ENCODE measurements at places on chromosomes 5 and 9. TPM values are rescaled to one million over a fixed set of nuclear protein-coding genes. Genes with fewer than 3 reads are reported as not detected.
A peak's percentile ranks its signal among the peaks of the same experiment; 100 is the strongest.

DNA sequence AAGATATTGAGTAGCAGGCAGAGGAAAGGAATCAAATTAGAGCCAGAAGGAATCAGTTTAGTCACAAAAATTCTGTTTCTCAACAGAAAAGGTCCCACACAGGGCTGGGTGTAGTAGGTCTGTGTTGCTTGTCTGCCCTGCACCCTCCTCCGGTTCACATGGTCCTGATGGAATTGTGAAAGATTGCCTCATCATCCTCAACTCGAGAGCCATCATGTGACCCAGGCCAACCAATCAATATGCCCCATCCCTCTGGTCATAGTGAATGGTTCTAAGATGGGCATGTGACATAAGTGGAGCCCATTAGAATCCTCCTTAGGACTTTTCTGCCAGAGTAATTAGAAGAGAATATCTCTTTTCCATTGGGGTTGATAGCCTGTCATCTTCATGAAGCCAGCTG, 56.7 kb upstream of the RAD23B start:
- no peak for DNase-seq

- DNase-seq = no peak
These were observed 955 bp downstream of the QRFP start for GRCh38 chr9:130895481-130896232.

DNA sequence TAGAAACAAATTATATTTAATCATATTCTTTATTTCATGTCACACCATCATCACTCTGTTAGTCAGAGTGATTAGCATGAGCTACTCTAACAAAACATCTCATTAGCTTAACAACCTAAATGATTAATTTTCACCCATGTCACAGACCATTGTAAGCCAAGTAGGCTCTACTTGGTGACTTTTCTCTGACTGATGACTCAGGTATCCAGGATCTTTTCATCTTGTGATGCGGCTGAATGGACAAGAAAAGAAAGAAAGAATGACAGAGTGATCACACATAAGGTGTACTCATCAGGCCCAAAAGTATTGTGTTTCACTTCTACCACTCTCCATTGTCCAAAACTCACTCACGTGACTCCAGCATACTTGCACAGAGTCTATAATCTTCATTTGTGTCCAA, 299.3 kb downstream of the ANXA1 start:
- no peak for DNase-seq

- DNase-seq = no peak
These were observed 13.2 kb downstream of the ATOX1 start for GRCh38 chr5:151745071-151745705.

- no peak for DNase-seq
These were observed 118.0 kb downstream of the ESM1 start for GRCh38 chr5:54867310-54867944.

GRCh38 chr9:110198357-110198756, 9.6 kb downstream of the C9orf152 start:
- DNase-seq = no peak

GRCh38 chr9:72524820-72525540, 3.6 kb downstream of the TMC1 start:
- DNase-seq = no peak

GRCh38 chr9:125613141-125613540, 93.9 kb downstream of the MAPKAP1 start:
- no peak for DNase-seq

DNA sequence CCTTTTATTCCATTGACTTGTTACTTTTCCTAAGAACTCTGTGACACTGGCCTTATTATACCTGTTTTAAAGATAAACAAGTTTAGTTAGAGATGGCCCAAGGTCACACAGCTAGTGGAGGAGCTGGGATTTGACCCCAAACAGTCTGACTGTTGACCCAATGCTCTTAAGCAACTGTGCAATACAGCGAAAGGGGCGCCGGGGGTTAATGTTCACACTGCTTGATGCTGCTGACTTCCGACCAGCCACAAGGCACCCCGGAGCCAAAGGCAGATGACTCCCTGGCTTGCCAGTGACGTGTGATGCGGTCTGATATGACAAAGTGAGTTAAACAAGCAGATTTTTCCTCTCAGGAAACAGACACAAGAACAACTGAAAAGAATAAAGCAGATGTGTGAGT, 23.9 kb downstream of the PIK3R1 start:
- DNase-seq = no peak

GRCh38 chr5:82396871-82397514, 118.8 kb upstream of the RPS23 start:
- peak; percentile 69 for DNase-seq

Gene MZB1
- not detected for total RNA-seq

Gene CNTNAP3B
- total RNA-seq = 5.2 TPM

Gene GPR150
- total RNA-seq = not detected

Gene LCN2
- not detected for total RNA-seq

Gene WDR38
- not detected for total RNA-seq
